SJCRH30 (cell line): ENCODE measurements at places on chromosomes 3 and 15. TPM values are rescaled to one million over a fixed set of nuclear protein-coding genes. Genes with fewer than 3 reads are reported as not detected.

CHSY1 gene
- 82.3 and 87.1 TPM in 2 replicates for total RNA-seq

ZDHHC19 gene
- total RNA-seq = not detected in 2 replicates

CCDC54 gene
- not detected in 2 replicates for total RNA-seq

HTR3E gene
- 6.5 and 8.0 TPM in 2 replicates for total RNA-seq

MST1R gene
- not detected in 2 replicates for total RNA-seq

TSC22D2 gene
- 37.1 and 44.5 TPM in 2 replicates for total RNA-seq

ZDHHC23 gene
- 2.2 and 2.3 TPM in 2 replicates for total RNA-seq

GATM gene
- 226 and 232 TPM in 2 replicates for total RNA-seq

VEPH1 gene
- not detected in 2 replicates for total RNA-seq

CACNA2D3 gene
- 0.15 and 0.22 TPM in 2 replicates for total RNA-seq

LMLN gene
- 0.73 and 2.3 TPM in 2 replicates for total RNA-seq

ADAMTS7 gene
- 2.0 and 2.4 TPM in 2 replicates for total RNA-seq

RTP3 gene
- total RNA-seq = not detected in 2 replicates

GNAT1 gene
- 0.14 TPM in 1 of 2 replicates, not detected in the other for total RNA-seq

LYZL4 gene
- total RNA-seq = not detected in 2 replicates

SLC49A4 gene
- 18.6 and 19.8 TPM in 2 replicates for total RNA-seq

PAQR5 gene
- total RNA-seq = 0.06 and 0.13 TPM in 2 replicates

HCN4 gene
- not detected in 2 replicates for total RNA-seq

CKMT1B gene
- total RNA-seq = 0.43 TPM in 1 of 2 replicates, not detected in the other

DNA sequence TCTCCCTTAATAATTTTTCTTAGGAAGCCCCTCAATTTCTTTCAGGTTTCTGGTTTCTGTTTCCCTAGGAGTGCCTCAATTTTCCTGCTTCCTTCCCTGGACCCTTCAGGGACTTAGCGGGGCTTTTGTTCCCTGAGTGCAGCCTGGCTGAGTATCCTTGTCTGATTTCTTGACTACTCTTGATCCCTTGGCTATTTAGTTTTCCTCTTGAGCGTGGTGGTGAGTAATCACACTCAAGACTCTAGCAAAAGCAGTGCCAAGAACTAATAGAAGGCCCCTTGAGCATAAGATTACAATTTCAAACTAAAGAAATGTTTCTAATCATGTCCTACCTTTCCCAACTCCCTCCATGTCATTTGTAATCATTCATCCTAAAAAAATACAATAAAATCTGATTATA, 94.3 kb upstream of the C3orf80 start:
- DNase-seq = no peak

- DNase-seq = no peak
Measured at GRCh38 chr15:90762109-90762508, 45.0 kb downstream of the BLM start.

- DNase-seq = no peak
Measured at GRCh38 chr3:14730703-14731382, 55.9 kb downstream of the C3orf20 start.

DNA sequence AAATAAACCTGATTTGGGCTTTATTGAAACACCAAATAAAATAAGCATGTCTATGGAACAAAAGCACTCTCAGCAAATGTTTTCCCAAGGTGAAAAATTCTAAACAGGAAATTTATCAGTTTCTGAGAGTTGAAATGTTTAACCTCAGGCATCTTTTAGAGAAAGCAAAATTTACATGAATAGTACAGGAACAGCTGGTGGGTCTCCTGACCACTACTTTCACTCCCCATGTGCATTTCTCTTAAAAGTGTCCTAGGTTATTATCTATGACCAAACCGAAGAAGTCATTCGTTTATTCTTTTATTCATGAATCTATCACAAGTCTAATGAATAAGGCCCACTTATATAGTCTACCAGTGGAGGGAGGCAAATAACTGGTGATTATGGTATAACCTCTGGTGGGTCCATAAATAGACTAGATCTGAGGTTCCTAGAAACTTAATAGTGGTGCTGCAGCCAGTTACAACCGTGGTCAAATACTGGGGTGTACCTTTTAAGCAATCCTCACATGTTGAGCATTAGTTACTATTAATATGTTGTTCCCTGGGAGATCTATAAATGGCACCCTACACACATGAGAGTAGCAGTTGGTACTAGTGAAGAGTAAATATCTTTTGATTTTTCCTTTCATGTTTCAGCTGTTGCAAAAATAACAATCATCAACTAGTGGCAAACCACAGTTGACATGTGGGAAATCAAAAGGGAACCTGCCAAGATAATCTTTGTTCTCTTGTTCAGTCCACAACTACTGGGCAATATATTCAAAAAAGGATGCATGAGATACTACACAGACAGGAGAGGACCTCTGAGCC, 169.3 kb upstream of the STAC start:
- DNase-seq = no peak

- no peak for DNase-seq
Measured at GRCh38 chr15:31241888-31242522, 84.6 kb upstream of the KLF13 start.

- DNase-seq = peak; percentile 31
Measured at GRCh38 chr15:90174140-90174875, 26.8 kb upstream of the SEMA4B start.

GRCh38 chr3:121956363-121956762, 62.2 kb downstream of the SLC15A2 start:
- no peak for DNase-seq

- no peak for DNase-seq
Measured at GRCh38 chr15:68730471-68730919, 90.2 kb downstream of the ANP32A start.

- DNase-seq = no peak
Measured at GRCh38 chr15:44710236-44711095, 657 bp downstream of the PATL2 start.

GRCh38 chr3:30871720-30872119, 22.7 kb downstream of the GADL1 start:
- no peak for DNase-seq

GRCh38 chr15:66294157-66294931, 976 bp downstream of the DIS3L start:
- DNase-seq = peak; percentile 88

GRCh38 chr15:34365091-34365825, 1.7 kb downstream of the LPCAT4 start:
- DNase-seq = no peak

DNA sequence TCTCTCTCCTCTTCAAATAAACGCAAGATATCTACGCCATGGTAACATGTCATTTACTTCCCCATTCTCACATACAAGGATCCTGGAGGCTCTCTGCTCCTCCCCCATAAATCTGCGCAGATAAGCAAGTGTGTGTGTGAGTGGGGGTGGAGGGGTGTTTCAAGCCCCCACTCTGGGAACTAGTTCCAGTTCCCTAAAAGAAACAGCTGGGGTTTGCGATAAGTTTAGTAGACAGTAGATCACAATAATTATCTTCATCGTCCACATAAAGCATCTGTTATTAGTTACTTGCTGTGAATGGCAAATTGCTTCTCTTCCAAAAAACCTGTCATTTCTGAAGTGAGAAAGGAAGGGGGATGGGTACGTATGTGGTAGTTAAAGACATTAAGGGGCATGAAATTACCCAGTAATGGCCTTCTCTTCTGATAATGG, 79.8 kb downstream of the RBPMS2 start:
- no peak for DNase-seq

- peak; percentile 23 for DNase-seq
Measured at GRCh38 chr3:111541911-111542483, at the start of gene CD96. Gene CD96 (plus strand): TSS chr3:111542197. CDS start chr3:111542249, 52 bp downstream.

- DNase-seq = no peak
Measured at GRCh38 chr3:144295613-144296012, 324.0 kb downstream of the DIPK2A start.

- DNase-seq = no peak
Measured at GRCh38 chr3:84275532-84275931, 683.3 kb upstream of the CADM2 start.

GRCh38 chr15:48266024-48266689, 60.1 kb downstream of the SLC12A1 start:
- DNase-seq = no peak

DNA sequence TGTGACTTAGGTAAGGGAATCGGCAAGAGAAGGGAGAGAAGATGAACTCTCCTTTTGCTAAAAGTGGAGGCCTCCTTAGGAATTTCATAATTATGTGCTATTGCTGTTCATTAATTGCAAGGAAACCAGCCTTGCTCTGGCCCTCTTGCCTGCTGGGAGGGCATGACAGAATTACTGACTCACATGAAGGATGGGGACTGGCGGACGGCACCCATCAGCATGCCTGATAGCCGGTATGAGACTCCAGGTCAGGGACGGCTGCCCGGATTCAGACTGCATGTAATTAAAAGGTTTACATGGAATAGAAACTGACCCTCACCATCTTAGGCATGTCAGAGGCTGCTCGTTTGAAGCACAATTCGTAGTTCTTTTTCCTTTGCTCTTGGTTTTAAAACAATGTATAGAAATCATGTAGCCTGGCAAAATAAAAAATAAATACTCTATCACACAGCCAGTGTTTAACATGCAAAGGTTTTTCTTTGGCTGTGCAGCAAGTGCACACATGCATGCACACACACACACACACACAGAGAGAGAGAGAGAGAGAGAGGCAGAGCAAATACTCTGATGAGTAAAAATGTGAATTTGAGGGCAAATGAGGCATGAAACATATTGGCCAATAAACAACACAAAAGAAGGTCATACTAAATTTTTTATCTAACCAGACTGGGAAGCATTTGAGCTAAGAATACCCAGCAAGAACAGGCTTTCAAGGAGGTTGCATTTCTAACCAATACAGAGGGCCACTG, 82.7 kb downstream of the FOXB1 start:
- no peak for DNase-seq

DNA sequence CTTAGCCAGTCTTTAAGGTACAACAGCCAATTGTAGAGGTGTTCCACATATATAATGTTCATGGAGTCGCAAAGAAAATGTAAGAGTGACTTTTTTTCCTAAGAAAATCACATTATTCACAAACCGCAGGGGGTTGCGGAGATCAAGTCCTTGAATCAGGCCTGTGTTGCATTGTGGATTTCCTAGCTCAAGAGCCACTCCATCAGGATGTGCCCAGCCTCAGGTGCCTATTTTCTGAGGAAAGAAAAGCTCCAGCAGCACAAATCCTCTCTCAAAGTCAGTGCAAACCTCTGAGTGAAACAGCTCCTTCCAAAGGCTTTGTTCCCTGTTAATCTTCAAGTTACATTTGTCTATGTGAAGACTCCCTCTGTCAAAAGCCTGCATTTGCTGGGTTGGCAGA, 349.4 kb downstream of the CLSTN2 start:
- no peak for DNase-seq

GRCh38 chr3:197165890-197166289, 132.5 kb downstream of the DLG1 start:
- DNase-seq = no peak

DNA sequence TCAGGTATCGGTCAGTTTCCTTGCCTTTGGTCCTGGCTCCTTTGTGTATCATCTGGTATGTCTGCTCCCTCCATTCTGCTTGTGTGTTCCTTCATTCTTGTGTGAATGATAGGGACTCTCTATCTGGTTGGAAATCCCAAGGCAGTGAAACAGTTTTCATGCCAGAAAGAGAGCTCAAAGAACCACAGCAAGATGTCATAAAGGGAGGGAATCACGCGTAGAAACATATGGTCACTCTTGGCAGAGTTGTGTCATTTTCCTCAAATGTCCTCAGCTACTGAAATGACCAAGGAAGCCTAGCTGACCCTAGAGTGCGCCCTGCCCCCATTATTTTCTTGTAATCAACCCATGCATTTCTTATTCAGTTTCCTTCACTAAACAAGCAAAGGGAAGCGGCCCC, 48.0 kb downstream of the RASGRP1 start:
- DNase-seq = no peak

- peak; percentile 2 for DNase-seq
Measured at GRCh38 chr15:97817276-97817890, 143.1 kb upstream of the ARRDC4 start.

GRCh38 chr15:50259276-50259675, 6.2 kb downstream of the HDC start:
- no peak for DNase-seq

- no peak for DNase-seq
Measured at GRCh38 chr15:83514584-83514983, 67.4 kb downstream of the SH3GL3 start.

GRCh38 chr15:57684491-57685151, 21.9 kb upstream of the POLR2M start:
- DNase-seq = no peak

GRCh38 chr3:189167027-189167766, 4.6 kb upstream of the TPRG1 start:
- no peak for DNase-seq

- DNase-seq = no peak
Measured at GRCh38 chr3:145248928-145249327, 912.1 kb downstream of the PLOD2 start.

DNA sequence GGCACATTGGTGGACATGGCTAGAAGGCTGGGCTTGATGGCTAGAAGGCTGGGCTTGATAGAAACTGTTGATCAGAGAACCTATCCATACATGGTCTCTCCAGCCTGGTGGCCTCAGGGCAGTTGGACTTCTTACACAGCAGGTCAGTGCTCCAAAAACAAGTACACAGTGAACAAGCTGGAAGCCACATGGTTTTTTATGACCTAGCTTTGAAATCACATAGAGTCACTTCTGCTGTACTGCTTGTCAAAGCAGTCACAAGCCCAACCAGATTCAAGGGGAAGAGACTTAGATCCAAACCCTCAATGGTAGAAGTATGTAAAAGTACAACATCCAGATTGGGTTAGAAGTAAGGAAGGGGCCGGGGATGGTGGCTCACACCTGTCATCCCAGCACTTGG, 89.4 kb upstream of the HES1 start:
- no peak for DNase-seq

- DNase-seq = no peak
Measured at GRCh38 chr15:46897266-46897665, 820.0 kb upstream of the SEMA6D start.

DNA sequence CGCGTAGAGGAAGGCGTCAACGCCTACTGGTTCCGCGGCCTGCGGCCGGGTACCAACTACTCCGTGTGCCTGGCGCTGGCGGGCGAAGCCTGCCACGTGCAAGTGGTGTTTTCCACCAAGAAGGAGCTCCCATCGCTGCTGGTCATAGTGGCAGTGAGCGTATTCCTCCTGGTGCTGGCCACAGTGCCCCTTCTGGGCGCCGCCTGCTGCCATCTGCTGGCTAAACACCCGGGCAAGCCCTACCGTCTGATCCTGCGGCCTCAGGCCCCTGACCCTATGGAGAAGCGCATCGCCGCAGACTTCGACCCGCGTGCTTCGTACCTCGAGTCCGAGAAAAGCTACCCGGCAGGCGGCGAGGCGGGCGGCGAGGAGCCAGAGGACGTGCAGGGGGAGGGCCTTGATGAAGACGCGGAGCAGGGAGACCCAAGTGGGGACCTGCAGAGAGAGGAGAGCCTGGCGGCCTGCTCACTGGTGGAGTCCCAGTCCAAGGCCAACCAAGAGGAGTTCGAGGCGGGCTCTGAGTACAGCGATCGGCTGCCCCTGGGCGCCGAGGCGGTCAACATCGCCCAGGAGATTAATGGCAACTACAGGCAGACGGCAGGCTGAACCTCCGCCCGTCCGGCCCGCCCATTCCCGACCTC, 4.1 kb downstream of the ISLR2 start:
- no peak for DNase-seq

DNA sequence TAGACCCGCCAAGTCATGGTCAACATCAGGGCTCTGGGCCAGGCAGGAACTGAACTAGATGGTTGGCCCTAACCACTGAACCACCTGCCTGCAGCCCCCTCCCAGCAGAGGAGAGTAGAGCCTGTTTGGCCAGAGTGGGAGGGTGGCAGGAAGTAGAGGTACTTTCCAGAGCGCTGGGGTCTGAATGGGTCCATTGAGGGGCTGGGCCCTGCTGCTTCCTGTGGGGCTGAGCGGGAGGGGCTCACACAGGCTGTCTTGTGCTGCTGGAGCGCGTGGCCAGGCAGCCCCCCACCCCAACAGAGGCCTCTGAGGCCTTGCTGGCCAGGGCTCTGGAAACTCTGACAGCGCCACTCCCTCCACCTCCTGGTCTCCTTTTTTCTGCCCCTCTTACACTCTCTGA, 17.4 kb downstream of the CSPG4 start:
- peak; percentile 34 for DNase-seq
